ENCODE measurements at places on chromosomes 3 and 15. TPM values are rescaled to one million over a fixed set of nuclear protein-coding genes. Genes with fewer than 3 reads are reported as not detected.

The ZPLD1 gene
- total RNA-seq, result not detected

The TYRO3 gene
- total RNA-seq, result 18.0 TPM

The COL8A1 gene
- 45.4 TPM for total RNA-seq

The CCNB2 gene
- total RNA-seq, result 5.1 TPM

The ACKR4 gene
- 33.6 TPM for total RNA-seq

The SIDT1 gene
- not detected for total RNA-seq

The HEG1 gene
- total RNA-seq, result 113 TPM

The TRAK1 gene
- total RNA-seq, result 32.6 TPM

The SLC22A13 gene
- 1.2 TPM for total RNA-seq

The ACOX2 gene
- total RNA-seq, result 26.5 TPM

The CDC25A gene
- total RNA-seq, result 2.6 TPM

The LINGO1 gene
- not detected for total RNA-seq

The PLAAT1 gene
- total RNA-seq, result not detected

The HCLS1 gene
- 0.17 TPM for total RNA-seq

The EIF2B5 gene
- total RNA-seq, result 25.0 TPM

The ZNF592 gene
- total RNA-seq, result 4.7 TPM

All from smooth muscle cell of trachea (primary cell).